ENCODE measurements at places on chromosomes 7 and 10. TPM values are rescaled to one million over a fixed set of nuclear protein-coding genes. Genes with fewer than 3 reads are reported as not detected.

The VGF gene
- 0.44 TPM for total RNA-seq

The ATOH7 gene
- total RNA-seq, result not detected

The FAM237B gene
- not detected for total RNA-seq

The NPTX2 gene
- not detected for total RNA-seq

The ASZ1 gene
- total RNA-seq, result not detected

GRCh38 chr7:117937049-117937752 is 64.0 kb upstream of the CTTNBP2 start:
- H3K27me3 ChIP-seq, result no peaks in the 10 kb centered on the region
- H3K27ac ChIP-seq, result no peak overlapping the region
- no peaks in the 10 kb centered on the region for H3K36me3 ChIP-seq
- no peak overlapping the region for H3K4me3 ChIP-seq
- DNase-seq, result no peak
- H3K4me1 ChIP-seq, result no peaks in the 10 kb centered on the region

- H3K27ac ChIP-seq, result no peak overlapping the region
- H3K4me1 ChIP-seq, result peaks cover 10% of the 10 kb centered on the region
- no peak overlapping the region for H3K4me3 ChIP-seq
- no peaks in the 10 kb centered on the region for H3K27me3 ChIP-seq
These were observed 161.0 kb downstream of the ST7 start for GRCh38 chr7:117114272-117114671.

DNA sequence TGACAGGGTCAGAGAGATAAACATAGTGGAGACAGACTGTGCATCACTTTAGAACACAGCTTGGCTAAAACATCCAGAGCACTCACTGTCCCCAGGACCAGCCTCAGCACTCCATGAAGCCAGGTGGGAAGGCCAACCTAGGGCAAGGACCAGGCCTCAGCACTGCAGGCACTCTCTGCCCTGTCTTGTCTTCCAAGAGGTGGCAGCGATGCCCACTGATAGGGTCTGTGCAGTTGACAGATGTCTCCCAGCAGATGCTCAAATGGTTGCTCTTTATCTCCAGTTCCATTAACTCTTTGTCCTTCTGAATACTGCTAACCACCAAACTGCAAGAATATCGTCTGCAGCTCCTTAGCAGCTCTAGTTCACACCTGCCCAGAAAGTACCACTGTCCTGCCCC is 9.1 kb downstream of the DDX56 start:
- peak overlapping the region; percentile 30 for H3K27ac ChIP-seq
- H3K36me3 ChIP-seq, result peaks cover 30% of the 10 kb centered on the region
- no peak overlapping the region for H3K4me3 ChIP-seq
- no peak for DNase-seq
- H3K27me3 ChIP-seq, result no peaks in the 10 kb centered on the region

GRCh38 chr10:89566095-89566950 is 30.9 kb upstream of the SLC16A12 start:
- peaks cover 38% of the 10 kb centered on the region for H3K27me3 ChIP-seq
- H3K4me3 ChIP-seq, result no peak overlapping the region
- H3K36me3 ChIP-seq, result no peaks in the 10 kb centered on the region
- H3K4me1 ChIP-seq, result no peaks in the 10 kb centered on the region

DNA sequence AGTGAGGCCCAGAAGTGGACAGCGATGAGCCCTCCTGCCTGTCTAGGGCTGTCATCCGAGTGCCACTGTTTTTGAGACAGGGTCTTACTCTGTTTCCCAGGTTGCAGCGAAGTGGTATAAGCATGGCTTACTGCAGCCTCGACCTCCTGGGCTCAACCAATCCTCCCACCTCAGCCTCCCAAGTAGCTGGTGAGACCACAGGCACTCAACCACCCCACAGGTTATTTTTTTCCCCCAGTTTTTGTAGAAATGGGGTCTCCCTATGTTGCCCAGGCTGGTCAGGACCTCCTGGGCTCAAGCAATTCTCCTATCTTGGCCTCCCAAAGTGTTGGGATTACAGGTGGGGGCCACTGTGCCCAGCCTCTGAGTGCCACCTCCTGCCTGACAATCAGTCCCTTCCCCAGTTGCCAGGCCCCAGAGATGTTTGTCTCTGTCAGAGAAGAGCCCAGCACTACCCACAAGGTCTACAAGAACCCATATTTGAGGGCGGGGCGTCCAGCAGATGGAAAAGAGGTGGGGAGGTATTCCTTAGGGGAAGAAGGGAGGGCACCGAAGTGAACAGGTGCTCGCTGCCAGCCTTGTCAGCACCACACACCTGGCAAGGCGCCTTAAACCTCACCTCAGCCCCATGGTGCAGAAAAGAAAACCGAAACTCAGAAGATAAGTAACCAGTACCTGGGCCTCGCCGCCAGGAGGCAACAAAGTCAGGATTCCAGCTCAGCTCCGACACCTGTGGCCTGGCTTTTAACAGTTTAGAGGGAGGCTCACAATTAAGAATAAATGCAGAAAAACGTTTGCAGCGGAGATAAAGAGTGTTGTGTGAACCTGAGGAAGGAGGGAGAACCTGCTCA is 77.4 kb upstream of the ANLN start:
- H3K36me3 ChIP-seq, result no peaks in the 10 kb centered on the region
- peaks cover 2% of the 10 kb centered on the region for H3K4me1 ChIP-seq
- no peak overlapping the region for H3K4me3 ChIP-seq
- no peak overlapping the region for H3K27ac ChIP-seq
- peaks cover 3% of the 10 kb centered on the region for H3K27me3 ChIP-seq

GRCh38 chr10:61781969-61782403 is 119.3 kb downstream of the CABCOCO1 start:
- no peak for DNase-seq
- H3K36me3 ChIP-seq, result peaks cover 21% of the 10 kb centered on the region

- H3K4me3 ChIP-seq, result no peak overlapping the region
- DNase-seq, result no peak
- H3K36me3 ChIP-seq, result no peaks in the 10 kb centered on the region
- no peaks in the 10 kb centered on the region for H3K4me1 ChIP-seq
- no peak overlapping the region for H3K27ac ChIP-seq
- no peaks in the 10 kb centered on the region for H3K27me3 ChIP-seq
These were observed 1055.1 kb downstream of the KCNMA1 start for GRCh38 chr10:76582531-76582930.

GRCh38 chr10:98402478-98402877 is 12.5 kb downstream of the PYROXD2 start:
- no peak for DNase-seq
- H3K4me3 ChIP-seq, result no peak overlapping the region
- peaks cover 14% of the 10 kb centered on the region for H3K4me1 ChIP-seq
- H3K36me3 ChIP-seq, result no peaks in the 10 kb centered on the region
- no peak overlapping the region for H3K27ac ChIP-seq
- H3K27me3 ChIP-seq, result no peaks in the 10 kb centered on the region

DNA sequence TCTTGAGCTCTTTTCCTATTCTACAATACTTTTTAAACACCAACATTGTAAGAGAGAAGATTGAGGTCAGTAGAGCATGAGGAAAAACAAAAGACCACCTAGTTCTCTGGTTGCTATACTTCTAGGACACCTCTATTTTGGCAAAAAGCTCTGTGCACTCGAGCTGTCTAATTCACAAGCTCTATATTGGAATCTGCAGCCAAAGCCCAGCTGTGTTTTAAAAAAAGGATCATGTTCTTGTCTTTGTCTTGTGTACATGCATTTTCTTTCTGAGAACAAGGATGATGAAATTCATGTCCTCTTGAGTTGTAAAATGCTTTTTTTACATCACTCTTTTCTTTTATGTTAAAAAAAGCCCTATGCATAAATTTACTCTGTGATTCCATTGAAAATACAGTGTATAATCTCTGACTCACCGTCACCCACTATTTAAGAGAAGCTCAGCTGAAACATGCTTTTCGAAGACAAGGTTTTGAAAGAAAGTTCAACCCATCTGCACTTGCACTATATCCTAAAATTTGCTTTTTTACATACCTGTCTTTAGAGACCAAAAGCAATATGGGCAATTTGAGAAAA is 215.5 kb upstream of the VSTM2A start:
- no peak overlapping the region for H3K27ac ChIP-seq
- no peak overlapping the region for H3K4me3 ChIP-seq
- H3K36me3 ChIP-seq, result no peaks in the 10 kb centered on the region
- H3K27me3 ChIP-seq, result no peaks in the 10 kb centered on the region
- no peak for DNase-seq

DNA sequence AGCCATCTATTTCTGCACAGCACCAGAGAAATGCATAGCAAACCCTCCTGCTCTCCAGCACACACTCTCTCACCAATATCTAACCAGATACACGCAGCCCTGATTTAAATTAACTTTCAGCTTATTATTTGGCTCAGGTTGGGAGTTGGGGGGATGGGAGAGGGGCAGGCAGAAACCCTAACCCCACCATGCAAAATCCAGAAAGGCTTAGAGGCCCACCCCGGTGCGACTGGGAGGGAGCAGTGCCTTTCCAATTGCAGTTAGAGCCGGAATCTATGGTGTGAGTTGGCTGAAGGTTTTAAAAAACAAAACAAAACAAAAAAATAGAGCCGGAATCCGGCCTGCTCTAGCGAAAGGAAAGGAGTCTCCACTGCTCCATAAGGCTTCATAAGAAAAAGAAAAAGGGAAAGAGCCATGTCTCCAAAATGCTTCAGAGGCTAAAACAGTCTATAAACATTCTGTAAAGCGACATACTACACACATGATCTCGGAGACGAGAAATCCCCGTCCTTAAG is 2.9 kb downstream of the IGF2BP3 start:
- no peak overlapping the region for H3K27ac ChIP-seq
- peaks cover 37% of the 10 kb centered on the region for H3K4me1 ChIP-seq
- H3K27me3 ChIP-seq, result peaks cover 78% of the 10 kb centered on the region
- no peak for DNase-seq
- no peak overlapping the region for H3K4me3 ChIP-seq

DNA sequence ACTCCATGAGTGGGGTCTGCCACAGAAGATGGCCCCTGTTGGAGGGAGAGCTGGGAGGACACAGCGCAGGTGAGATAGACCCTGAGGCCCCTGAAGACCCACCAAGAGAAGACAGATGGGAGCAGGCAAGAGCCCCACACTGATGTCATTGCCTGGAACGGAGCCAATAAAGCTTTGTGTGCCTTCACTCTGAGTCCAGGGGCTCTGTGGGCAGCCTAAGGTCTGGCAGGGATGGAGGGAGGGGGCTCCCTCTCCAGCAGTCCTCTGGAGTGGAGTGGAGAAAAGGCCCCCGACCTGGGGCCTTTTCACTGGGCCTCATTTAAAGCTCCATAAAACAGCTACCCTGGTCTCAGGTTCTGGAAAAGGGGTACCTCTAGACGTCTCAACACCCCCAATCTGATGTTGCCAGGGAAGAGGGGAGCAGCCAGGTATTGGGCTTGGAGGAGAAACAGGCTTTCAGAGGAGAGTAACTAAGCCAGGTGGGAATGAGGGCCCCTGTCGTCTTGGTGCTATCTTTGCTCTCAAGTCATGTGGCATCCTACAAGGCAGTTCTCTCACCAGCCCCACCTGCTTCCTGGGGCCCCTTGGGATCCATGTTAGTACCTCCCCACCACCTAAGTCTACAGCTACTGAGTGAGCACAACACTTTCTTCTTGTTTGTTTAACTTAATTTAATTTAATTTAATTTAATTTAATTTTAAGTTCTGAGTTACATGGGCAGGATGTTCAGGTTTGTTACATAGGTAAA is 1.4 kb downstream of the C10orf62 start:
- H3K27ac ChIP-seq, result peak overlapping the region; percentile 72
- peaks cover 3% of the 10 kb centered on the region for H3K27me3 ChIP-seq
- H3K4me3 ChIP-seq, result peak overlapping the region; percentile 47
- DNase-seq, result no peak
- no peaks in the 10 kb centered on the region for H3K36me3 ChIP-seq

- H3K27ac ChIP-seq, result no peak overlapping the region
- DNase-seq, result no peak
- H3K27me3 ChIP-seq, result peaks cover 36% of the 10 kb centered on the region
- no peak overlapping the region for H3K4me3 ChIP-seq
- no peaks in the 10 kb centered on the region for H3K4me1 ChIP-seq
- no peaks in the 10 kb centered on the region for H3K36me3 ChIP-seq
These were observed 50.9 kb downstream of the LSMEM1 start for GRCh38 chr7:112531675-112532074.

GRCh38 chr10:46079831-46080585 is 33.9 kb upstream of the MSMB start:
- no peak for DNase-seq
- peaks cover 7% of the 10 kb centered on the region for H3K4me1 ChIP-seq
- H3K4me3 ChIP-seq, result no peak overlapping the region
- no peak overlapping the region for H3K27ac ChIP-seq
- no peaks in the 10 kb centered on the region for H3K36me3 ChIP-seq

GRCh38 chr7:86928308-86928707 is 131.1 kb downstream of the ELAPOR2 start:
- H3K36me3 ChIP-seq, result no peaks in the 10 kb centered on the region
- no peak overlapping the region for H3K27ac ChIP-seq
- peaks cover 6% of the 10 kb centered on the region for H3K27me3 ChIP-seq

GRCh38 chr7:4851459-4852422 is 10.1 kb downstream of the PAPOLB start:
- no peak overlapping the region for H3K27ac ChIP-seq
- no peak for DNase-seq
- no peak overlapping the region for H3K4me3 ChIP-seq
- no peaks in the 10 kb centered on the region for H3K36me3 ChIP-seq
- peaks cover 8% of the 10 kb centered on the region for H3K4me1 ChIP-seq

- no peak overlapping the region for H3K4me3 ChIP-seq
- H3K27ac ChIP-seq, result no peak overlapping the region
- no peaks in the 10 kb centered on the region for H3K4me1 ChIP-seq
- no peaks in the 10 kb centered on the region for H3K36me3 ChIP-seq
- DNase-seq, result no peak
- no peaks in the 10 kb centered on the region for H3K27me3 ChIP-seq
These were observed 916.1 kb upstream of the POT1 start for GRCh38 chr7:125845686-125846085.

DNA sequence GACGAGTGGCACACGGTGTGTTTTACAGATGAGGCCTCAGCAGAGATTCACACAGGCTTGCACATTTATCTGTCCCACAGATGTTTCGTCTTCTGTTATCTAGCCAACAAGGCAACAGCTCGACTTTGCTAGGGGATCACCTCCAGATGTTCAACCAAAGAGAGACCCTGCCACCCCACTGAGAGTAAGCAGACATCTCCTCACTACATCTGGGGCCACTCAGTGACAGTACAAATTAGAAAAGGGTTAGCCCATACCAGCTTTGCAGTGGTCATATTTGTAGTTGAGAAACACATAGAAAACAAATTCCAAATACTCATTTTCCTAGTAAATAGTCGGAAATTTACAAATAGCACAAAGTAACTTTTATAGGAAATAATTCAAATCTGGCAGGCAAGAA is 164.2 kb downstream of the HDAC9 start:
- no peaks in the 10 kb centered on the region for H3K36me3 ChIP-seq
- no peak overlapping the region for H3K4me3 ChIP-seq
- no peak for DNase-seq
- H3K27me3 ChIP-seq, result no peaks in the 10 kb centered on the region
- H3K27ac ChIP-seq, result no peak overlapping the region
- H3K4me1 ChIP-seq, result no peaks in the 10 kb centered on the region

- peaks cover 68% of the 10 kb centered on the region for H3K4me1 ChIP-seq
- peak within 1 kb of the TSS; percentile 80 for H3K4me3 ChIP-seq
- no peaks in the 10 kb centered on the region for H3K27me3 ChIP-seq
- DNase-seq, result peak; percentile 79
- peak within 1 kb of the TSS; percentile 87 for H3K27ac ChIP-seq
- peaks cover 17% of the 10 kb centered on the region for H3K36me3 ChIP-seq
These were observed at the start of gene SFXN2 for GRCh38 chr10:102714621-102715455. Gene SFXN2 (plus strand): TSS chr10:102714636. CDS start chr10:102726637, 12,001 bp downstream.

- no peaks in the 10 kb centered on the region for H3K36me3 ChIP-seq
- no peaks in the 10 kb centered on the region for H3K4me1 ChIP-seq
- H3K27me3 ChIP-seq, result no peaks in the 10 kb centered on the region
- no peak overlapping the region for H3K4me3 ChIP-seq
These were observed 39.8 kb downstream of the AKR1B1 start for GRCh38 chr7:134419085-134419484.

GRCh38 chr10:127561647-127562046 is 12.5 kb downstream of the NPS start:
- H3K27ac ChIP-seq, result no peak overlapping the region
- H3K36me3 ChIP-seq, result no peaks in the 10 kb centered on the region
- H3K27me3 ChIP-seq, result no peaks in the 10 kb centered on the region
- no peak overlapping the region for H3K4me3 ChIP-seq
- DNase-seq, result no peak

Data from activated CD8-positive, alpha-beta memory T cell treated with anti-CD3 and anti-CD28 coated beads, Interleukin-2, amount 10 ng/mL, durations not matched to agents 7 days and 5 days (primary cell).